ENCODE measurements at places on chromosomes 2 and 18.
A peak's percentile ranks its signal among the peaks of the same experiment; 100 is the strongest.

GRCh38 chr2:48860380-48860779 is 104.9 kb upstream of the LHCGR start:
- no peak for DNase-seq

GRCh38 chr2:51301381-51301780 is 269.4 kb upstream of the NRXN1 start:
- DNase-seq, result no peak

DNA sequence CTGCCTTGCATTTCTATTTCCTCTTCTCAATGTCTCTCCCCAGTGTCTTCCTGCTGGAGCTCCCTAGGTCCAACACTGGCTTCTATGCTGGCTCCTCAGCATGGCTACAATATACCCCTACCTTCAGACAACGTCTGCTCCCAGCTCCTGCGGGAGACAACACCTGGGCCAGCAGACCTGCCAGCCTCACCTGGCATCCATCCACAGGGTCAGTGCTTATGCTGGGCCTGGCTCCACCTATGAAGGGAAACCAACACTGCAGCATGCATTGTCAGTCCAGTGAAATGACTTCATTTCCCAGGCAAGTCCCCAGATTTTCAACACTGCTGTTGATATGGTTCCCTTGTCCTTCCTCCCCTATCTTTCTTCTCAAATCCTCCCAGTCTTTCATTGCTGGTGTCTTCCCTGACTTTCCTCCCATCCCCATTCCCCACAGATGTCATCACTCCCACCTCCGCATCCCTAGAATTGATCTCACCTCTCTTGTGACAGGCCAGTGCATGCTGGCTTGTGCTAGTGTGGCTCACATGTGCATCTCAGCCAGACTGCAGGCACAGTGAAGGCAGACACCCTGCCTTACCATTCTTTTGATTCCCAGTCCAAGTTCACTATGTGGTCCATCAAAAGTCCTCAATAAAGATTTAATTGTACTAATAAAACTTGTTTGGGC is 98.0 kb downstream of the MYO5B start:
- DNase-seq, result no peak

GRCh38 chr18:45954070-45954934 is 12.8 kb downstream of the EPG5 start:
- no peak for DNase-seq

DNA sequence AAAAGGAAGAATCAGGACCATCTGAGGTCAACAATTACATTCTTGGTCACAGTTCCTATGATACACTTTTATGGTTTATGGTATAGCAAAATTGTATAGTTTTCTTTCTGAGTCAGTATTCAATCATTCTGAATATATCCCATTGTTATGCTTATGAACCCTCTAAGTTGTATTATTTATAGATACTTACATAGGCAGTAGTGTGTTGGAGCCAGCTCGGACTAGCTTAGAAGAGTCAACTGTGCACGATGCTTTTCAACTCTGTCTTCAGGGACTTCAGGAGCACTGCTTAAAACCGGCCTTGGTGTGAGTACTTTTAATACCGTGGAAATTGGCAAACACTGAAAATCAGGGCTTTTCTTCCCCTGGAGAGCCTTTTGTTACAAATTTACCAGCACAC is 215.7 kb downstream of the IKZF2 start:
- no peak for DNase-seq

GRCh38 chr2:3601561-3602271 is 6.8 kb downstream of the COLEC11 start:
- DNase-seq, result no peak

DNA sequence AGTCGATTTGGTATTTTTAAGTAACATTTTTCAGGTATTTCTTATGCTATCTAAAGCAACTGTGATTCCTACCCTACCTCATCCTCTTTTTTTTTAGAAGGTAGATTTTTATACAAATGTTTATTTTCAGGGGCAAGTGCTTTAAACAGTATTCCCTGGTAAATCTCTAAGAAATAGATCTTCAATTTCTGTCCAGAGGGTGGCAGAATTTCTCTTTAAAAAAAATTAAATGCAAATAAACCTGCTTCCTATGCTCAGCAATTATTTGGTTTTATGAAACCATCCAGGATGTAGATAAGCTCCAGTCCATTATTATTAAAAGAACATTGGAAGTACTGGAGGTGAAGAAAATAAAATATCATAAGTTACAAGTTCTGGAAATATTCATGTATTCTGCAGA is 191.9 kb downstream of the MYO3B start:
- peak; percentile 42 for DNase-seq

GRCh38 chr18:10457767-10458166 is 3.3 kb downstream of the APCDD1 start:
- DNase-seq, result no peak

GRCh38 chr2:145156199-145156598 is 636.3 kb upstream of the ZEB2 start:
- no peak for DNase-seq

GRCh38 chr18:31576670-31577069 is 15.0 kb upstream of the TTR start:
- DNase-seq, result no peak

GRCh38 chr2:164710837-164711765 is 89.8 kb upstream of the GRB14 start:
- DNase-seq, result no peak

- no peak for DNase-seq
Observed at GRCh38 chr2:118841450-118841827, 6.0 kb downstream of the EN1 start.

DNA sequence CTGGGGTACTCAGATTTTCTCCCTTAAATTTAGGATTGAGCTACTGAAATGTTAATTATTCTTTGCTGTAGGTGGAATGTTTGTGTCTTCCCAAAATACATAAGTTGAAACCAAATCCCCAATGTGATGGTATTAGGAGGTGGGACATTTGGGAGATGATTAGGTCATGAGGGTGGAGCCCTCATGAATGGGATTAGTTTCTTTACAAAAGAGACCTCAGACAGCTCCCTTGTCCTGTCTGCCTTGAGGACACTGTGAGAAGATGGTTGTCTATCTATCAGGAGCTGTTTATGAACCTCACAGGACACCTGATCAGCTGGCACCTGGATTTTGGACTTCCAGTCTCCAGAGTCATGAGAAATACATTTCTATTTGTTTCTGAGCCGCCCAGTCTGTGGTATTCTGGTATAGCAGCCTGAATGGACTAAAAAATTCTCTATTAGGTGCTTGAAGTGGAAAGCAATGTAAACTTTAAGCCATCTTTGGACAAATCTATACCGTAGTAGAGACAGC is 99.2 kb upstream of the UXS1 start:
- DNase-seq, result no peak

DNA sequence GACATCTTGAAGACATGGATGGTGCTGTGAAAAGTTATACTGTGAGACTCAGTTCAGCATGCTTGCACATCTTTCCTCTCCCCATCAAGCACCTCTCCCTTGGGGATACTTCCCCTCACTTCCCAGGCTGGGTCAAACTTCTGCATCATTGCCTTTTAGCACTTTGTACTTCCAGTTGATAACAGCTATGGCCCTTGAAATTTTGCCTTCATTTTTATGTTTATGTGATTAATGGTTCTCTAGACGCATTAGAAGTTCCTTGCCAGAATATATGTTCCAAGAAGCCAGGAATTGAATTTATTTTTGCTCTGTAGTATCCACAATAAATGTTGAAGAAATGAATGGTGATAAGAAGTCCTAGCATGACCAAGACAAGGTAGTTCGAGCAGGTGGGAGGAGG is 120.9 kb upstream of the ST6GAL2 start:
- DNase-seq, result no peak

DNA sequence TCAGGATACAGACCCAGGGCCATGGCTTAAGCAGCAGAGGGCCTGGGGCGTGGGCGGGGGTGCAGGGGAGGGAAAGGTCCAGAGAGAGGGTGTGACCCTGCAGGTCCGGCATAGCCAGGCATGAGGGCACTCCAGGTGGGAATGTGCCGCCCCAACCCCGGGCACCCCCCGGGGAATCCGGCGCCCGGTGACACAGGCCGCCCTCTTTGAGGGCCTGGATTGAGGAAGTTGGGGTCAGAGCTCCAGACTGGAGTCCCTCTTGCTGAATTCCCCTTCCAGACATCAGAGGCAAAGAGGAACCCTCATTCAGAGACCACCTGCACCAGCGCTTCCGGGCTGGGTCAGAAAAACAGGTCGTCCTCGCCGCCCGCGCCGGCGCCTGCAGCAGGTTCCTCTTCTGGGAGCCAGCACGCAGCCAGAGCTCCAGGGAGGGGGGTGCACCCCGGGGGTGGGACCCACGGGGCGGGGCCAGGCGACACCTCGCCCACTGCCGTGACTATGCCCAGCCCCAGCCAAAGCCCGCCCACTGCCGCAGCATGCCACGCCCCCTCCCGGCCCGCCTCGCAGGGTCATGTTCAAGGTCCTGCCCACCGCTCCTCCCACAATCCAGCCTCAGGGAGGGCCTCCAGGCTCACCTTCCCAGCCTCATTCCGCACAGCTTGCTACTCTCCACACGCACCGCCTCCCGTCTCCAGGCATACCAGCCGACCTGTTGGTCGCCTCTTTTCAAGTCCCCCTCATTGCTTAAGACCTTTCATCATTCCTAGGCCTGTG is 98.3 kb upstream of the ID2 start:
- DNase-seq, result peak; percentile 66

DNA sequence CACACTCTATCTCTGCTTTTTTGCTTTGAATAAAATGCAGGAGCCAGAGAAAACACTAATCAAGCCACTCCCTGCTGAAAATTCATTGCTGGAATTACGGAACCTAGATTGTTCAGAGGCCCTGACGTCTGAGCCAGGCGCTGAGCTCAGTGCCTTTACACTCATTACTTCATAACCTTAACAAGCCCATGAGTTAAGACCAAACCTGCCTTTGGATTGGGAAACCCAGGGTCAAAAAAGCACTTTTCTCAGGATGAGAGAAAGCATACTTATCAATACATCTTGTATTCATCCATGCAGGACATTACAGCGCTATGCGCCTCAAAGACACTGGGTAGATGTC is 762 bp downstream of the INO80C start:
- no peak for DNase-seq

All from activated CD4-positive, alpha-beta T cell treated with anti-CD3 and anti-CD28 coated beads, Interleukin-2, amount 50 U/mL, for 16 hours (primary cell).